CD8-positive, alpha-beta memory T cell (primary cell): ENCODE measurements at places on chromosomes 16 and 17.
A peak's percentile ranks its signal among the peaks of the same experiment; 100 is the strongest.

- DNase-seq, result no peak
These were observed 2.9 kb upstream of the NAGS start for GRCh38 chr17:44001461-44001920.

DNA sequence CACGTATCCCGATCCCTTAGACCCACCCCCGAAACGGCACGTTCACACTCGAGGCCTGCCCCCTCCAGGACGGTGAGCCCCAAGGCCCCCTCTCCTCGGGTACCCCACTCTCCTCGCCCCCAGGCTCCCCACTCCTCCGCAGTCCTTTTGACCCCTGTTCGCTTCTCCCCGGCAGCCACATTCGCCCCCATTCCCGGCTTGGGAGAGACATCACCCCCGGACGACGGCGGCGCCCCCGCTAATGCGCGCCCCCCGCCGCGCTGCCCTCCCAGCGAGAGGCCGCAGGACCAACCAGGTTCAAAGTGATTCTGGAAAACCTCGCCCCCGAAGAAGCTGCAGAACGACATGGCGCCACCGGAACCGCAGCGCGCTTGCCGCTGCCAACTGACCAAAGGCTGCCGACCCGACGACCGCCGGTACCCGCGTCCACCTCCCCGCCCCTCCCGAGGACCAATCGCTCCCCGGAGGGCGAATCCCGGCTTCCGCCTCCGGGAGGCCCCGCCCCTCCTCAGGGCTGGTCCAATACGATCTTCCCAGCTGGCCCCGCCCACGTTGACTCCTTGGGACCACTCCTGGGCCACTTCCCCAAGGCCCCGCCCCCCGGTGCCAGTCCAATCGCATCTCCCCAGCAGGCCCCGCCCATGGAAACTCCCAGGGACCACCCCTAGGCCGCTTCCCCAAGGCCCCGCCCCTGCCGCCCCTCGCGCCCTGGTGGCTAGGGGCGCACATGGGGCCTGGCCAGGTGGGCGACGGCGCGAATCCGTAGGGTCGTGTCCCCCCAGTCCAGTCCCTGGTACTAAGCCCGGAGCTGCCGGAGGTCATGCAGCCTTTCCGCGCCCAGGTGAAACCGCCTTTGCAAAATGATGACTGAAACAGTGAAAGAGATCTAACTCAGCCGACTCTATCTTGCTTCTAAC is at the start of gene MSRB1:
Gene MSRB1, minus strand, starts transcription at position 390 of the 917 bp plus-strand sequence. Its CDS starts 43 bp downstream, at position 347.
- DNase-seq, result peak; percentile 98

GRCh38 chr17:39252788-39253460 is 27.2 kb upstream of the STAC2 start:
- no peak for DNase-seq

GRCh38 chr16:86186313-86186712 is 287.4 kb downstream of the IRF8 start:
- DNase-seq, result no peak
